Psoas muscle (tissue), 8 donors: ENCODE measurements at places on chromosomes 4 and X. TPM values are rescaled to one million over a fixed set of nuclear protein-coding genes. Genes with fewer than 3 reads are reported as not detected.

DNA sequence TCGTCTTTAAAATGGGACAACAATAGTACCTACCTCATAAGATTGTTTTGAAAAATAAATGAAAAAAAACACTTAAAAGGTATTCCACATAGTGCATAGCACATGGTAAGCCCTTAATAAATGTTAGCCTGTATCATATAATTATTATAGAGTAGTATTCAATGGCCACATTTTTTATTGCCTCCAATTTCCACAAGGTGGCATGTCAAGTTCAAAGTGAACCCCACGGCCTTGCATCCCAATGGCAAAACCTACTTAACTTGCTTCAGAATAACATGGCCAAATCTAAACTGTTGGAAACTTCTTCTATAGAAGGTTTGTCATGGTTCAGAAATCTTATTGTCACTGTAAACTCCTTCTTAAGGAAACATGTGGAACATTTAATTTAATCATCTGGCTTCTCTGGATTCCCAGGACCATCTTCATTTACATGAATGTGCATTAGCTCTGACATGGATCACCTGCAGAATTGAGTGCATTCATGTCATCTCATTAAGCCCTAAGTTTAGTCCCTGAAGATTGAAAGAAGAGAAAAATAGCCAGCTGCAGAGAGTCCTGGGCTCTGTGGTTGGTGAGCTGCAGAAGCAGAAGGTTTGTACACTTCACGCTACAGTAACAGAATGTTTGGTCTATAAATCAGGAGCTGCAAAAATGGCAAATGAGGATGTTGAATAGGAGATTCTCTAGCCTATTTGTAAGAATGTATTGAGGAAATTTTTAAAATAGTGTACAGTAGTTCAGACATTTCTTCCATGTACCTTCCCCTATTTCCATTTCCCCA lies 61.0 kb downstream of the ANXA3 start:
- no peak overlapping the region for H3K4me3 ChIP-seq
- no peak for DNase-seq
- H3K27me3 ChIP-seq, result no peaks in the 10 kb centered on the region
- H3K27ac ChIP-seq, result no peak overlapping the region
- no peaks in the 10 kb centered on the region for H3K4me1 ChIP-seq

Gene P2RY10
- 0.49 TPM for total RNA-seq

GRCh38 chr4:6316461-6317003 lies 46.9 kb downstream of the WFS1 start:
- no peak overlapping the region for H3K4me3 ChIP-seq
- no peaks in the 10 kb centered on the region for H3K4me1 ChIP-seq
- DNase-seq, result no peak
- H3K27me3 ChIP-seq, result no peaks in the 10 kb centered on the region
- H3K27ac ChIP-seq, result no peak overlapping the region
- no peaks in the 10 kb centered on the region for H3K36me3 ChIP-seq

DNA sequence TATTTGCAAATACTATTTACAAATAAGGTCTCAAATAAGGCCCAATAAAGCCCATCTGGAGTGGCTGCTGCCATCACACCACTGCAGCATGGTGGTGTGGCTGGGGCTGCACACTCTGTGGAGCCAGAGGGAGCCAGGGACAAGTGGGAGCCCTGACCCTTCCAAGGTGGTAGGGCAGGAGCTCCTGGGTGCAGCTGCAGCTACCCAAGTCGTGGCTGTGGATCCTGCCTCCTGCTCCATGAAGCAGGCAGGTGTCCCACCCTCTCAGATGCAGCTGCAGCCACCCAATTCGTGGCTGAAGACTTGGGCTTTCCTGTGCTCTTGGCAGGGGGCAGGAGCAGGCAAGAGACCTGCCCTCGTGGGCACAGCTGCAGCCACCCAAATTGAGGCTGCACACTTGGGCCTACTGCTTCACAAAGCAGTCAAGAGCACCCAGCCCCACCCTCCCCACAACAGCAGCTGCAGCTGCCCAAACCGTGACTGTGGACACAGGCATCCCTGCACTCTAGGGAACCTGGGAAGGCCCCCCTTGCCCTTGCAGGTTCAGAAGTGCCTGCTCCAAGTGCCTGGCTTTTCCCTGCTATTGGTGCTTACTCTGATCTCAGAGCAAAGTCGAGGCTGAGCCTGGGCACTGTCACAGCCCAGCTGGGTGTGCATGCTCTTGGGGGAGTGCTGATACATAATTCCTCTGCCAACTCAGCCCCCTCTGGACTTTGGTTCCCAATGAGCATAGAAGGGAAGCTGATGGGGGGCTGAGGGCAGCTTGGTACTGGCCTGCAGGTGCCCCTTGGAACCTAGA lies 614.8 kb downstream of the PCDH18 start:
- H3K27me3 ChIP-seq, result no peaks in the 10 kb centered on the region
- no peaks in the 10 kb centered on the region for H3K4me1 ChIP-seq
- no peak overlapping the region for H3K27ac ChIP-seq
- H3K4me3 ChIP-seq, result no peak overlapping the region

Gene MAGEA11
- total RNA-seq, result not detected

DNA sequence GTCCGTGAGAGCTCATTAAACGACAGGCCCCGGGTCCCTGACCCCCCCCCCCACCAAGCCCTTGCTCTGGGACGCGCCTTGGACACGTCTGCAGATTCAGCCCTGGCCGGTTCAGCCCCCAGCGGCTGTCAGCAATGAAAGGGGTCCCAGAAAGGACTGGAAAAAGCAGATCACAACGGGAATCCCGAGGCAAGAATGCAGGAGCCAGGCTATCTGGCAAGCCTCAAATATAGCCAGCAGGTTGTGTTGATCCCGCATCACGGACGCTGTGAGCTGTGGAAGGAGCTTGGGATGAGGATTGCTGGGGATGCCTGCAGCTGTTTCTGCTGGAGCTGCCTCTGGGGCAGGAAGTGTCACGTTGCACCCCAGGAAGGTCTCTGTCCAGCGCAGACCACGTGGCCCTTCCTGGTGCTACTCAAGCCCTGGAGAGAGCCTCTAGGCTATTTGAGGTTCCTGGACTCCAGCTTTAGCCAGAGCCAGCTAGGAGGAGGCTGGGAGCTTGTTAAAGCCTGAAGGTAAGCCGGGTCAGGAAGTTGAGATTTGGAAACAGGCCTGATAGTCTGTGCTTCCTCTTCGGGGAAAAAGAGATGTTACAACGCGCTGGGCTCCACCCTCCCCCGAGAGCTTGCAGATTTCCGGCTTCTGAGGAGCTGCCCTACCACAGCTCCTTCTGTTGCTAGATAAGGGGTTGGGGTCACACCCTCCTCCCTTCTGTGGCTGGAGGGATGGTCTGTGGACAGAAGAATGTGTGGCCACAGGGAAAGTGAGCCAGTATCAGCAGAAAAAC lies 19.3 kb upstream of the CSF2RA start:
- H3K4me3 ChIP-seq, result no peak overlapping the region
- no peaks in the 10 kb centered on the region for H3K36me3 ChIP-seq
- DNase-seq, result peak; percentile 73
- H3K4me1 ChIP-seq, result no peaks in the 10 kb centered on the region
- peaks cover 11% of the 10 kb centered on the region for H3K27me3 ChIP-seq

DNA sequence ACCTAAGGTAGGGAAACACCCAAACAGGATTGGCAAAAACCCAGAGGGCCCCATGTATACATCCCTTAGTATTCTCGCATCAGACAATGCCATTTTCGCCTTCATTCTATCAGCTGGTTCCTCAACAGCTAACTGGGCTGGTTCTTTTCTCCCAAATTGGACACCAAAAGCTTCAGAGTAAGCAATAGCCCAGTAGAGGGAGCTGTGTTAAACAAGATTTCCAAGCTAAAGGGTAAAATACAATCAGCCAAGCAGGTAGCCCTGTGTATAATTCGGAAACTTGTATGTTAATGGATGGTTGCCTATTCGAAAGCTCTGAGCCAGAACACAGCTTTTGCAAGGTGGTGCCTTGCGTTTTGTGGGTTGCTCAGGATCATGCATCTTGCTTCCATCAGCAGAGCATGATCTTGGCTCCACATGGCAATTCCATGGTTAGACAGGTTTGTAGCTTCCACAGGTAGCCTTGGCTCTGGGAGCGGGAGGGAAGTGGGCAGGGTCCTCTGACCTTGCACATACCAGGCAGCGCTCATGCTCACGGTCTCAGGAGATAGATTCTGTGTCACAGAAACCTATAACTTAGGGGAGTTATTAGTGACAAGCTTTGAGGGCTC lies 115.2 kb upstream of the LNX1 start:
- H3K36me3 ChIP-seq, result no peaks in the 10 kb centered on the region
- no peak for DNase-seq
- H3K27ac ChIP-seq, result no peak overlapping the region
- no peak overlapping the region for H3K4me3 ChIP-seq

Gene ENPP6
- total RNA-seq, result 0.79 TPM

GRCh38 chr4:120867506-120867905 lies 55.0 kb downstream of the PRDM5 start:
- H3K36me3 ChIP-seq, result no peaks in the 10 kb centered on the region
- no peak overlapping the region for H3K4me3 ChIP-seq
- no peak overlapping the region for H3K27ac ChIP-seq
- DNase-seq, result no peak
- no peaks in the 10 kb centered on the region for H3K4me1 ChIP-seq

- H3K4me3 ChIP-seq, result no peak overlapping the region
- no peaks in the 10 kb centered on the region for H3K4me1 ChIP-seq
- DNase-seq, result no peak
- H3K36me3 ChIP-seq, result no peaks in the 10 kb centered on the region
- no peak overlapping the region for H3K27ac ChIP-seq
Measured at GRCh38 chr4:170497112-170497511, 407.4 kb upstream of the AADAT start.

DNA sequence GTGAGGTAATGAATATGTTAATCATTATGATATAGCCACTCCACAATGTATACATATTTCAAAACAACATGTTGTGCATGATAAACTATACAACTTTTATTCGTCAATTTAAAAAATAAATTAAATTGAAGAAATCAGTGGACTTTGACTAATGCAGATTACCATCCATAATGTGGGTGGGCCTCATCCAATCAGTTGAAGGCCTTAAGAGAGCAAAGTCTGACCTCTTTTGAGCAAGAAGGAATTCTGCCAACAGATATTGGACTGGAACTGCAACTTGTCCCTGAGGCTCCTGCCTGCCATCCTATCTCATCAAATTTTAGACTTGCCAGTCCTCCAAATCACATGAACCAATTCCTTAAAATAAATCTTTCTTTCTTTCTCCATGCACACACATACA lies 57.4 kb upstream of the SLC16A2 start:
- DNase-seq, result no peak
- no peak overlapping the region for H3K4me3 ChIP-seq
- no peak overlapping the region for H3K27ac ChIP-seq
- H3K36me3 ChIP-seq, result no peaks in the 10 kb centered on the region

DNA sequence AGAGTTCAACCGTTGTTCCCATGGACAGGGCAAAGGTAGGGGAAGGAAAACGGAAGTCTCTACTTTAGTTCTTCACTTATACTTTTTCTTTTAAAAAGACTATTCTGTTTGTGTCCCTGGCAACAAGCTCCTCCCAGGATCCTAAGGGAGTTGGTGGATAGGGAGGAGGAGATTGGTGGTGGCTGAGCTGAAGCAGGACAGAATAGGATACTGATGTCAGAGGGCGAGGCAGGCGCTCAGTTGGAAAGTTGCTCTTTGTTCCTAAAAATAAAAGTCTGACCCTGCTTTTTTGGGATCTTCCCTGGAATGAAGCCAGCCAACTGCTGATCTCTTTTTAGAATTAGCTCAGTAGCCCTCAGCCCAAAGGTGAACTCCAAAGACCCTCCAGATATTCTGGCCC lies 104.7 kb downstream of the MGST2 start:
- no peaks in the 10 kb centered on the region for H3K27me3 ChIP-seq
- H3K4me1 ChIP-seq, result peaks cover 33% of the 10 kb centered on the region
- no peaks in the 10 kb centered on the region for H3K36me3 ChIP-seq
- peak; percentile 56 for DNase-seq
- peak overlapping the region; percentile 79 for H3K27ac ChIP-seq

Gene TREX2
- not detected for total RNA-seq

DNA sequence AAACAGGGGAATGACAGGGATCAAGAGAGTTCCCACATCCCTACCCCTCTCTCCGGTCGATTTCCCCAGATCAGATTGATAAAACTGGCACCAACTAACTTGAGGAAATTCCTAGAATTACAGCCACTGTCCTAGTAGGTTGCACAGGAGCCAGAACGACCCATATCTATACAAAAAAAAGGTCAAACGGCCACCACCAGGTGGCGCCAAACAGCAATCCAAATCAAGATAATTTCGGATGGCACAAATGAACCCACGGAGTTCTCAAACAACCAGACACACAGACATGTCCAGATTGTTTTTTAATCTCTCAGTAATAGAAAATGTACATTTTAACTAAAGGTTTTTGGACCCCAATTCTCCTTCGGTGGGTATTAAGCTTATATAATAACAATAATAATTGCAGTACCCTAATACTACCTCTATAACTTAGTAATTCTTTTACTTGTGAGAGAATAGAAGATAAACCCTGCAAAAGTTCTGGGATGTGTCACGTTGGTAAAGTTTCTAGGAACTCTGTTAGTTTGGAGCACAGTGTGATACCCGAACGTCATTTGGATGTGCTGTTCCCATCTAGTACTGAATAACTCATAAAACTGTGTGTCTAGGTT lies 212.6 kb downstream of the SPOCK3 start:
- H3K27me3 ChIP-seq, result no peaks in the 10 kb centered on the region
- H3K36me3 ChIP-seq, result no peaks in the 10 kb centered on the region
- H3K4me3 ChIP-seq, result no peak overlapping the region
- no peak overlapping the region for H3K27ac ChIP-seq
- no peaks in the 10 kb centered on the region for H3K4me1 ChIP-seq

GRCh38 chr4:7017446-7018048 lies 25.6 kb upstream of the TADA2B start:
- H3K27ac ChIP-seq, result no peak overlapping the region
- H3K27me3 ChIP-seq, result no peaks in the 10 kb centered on the region
- DNase-seq, result no peak
- no peak overlapping the region for H3K4me3 ChIP-seq
- H3K36me3 ChIP-seq, result peaks cover 85% of the 10 kb centered on the region

Gene SPANXA1
- not detected for total RNA-seq

Gene BGN
- 27.0 TPM for total RNA-seq

- no peak overlapping the region for H3K27ac ChIP-seq
- DNase-seq, result peak; percentile 75
- H3K36me3 ChIP-seq, result no peaks in the 10 kb centered on the region
- no peak overlapping the region for H3K4me3 ChIP-seq
Measured at GRCh38 chrX:150421816-150422215, 58.7 kb downstream of the MAMLD1 start.

DNA sequence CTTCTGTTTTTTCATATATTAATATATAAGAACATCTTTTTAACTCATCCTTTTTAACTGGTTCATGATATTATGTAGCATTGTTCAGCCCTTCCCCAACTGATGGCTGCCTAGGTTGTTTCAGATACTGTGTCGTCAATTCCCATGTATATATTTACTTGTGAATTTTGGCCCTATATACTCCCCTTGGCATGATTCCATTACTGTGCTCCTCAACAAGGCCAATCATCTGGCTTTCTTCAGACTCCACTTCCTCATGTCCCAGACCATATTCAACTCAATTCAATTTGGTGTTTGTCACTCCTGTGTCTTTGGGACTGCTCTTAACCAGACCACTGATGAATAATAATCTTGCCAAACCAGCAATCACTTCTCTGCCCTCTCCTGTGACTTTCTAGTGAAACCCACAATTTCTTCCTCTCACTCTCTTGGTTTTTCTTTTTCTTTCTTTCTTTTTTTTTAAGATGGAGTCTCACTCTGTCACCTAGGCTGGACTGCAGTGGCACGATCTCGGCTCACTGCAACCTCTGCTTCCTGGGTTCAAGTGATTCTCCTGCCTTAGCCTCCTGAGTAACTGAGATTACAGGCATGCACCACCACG lies 2.7 kb upstream of the WDR45 start:
- DNase-seq, result no peak
- H3K27me3 ChIP-seq, result no peaks in the 10 kb centered on the region
- H3K4me3 ChIP-seq, result no peak overlapping the region
- H3K4me1 ChIP-seq, result no peaks in the 10 kb centered on the region
- H3K27ac ChIP-seq, result no peak overlapping the region
